ENCODE measurements at places on chromosomes 3 and 15.

DNA sequence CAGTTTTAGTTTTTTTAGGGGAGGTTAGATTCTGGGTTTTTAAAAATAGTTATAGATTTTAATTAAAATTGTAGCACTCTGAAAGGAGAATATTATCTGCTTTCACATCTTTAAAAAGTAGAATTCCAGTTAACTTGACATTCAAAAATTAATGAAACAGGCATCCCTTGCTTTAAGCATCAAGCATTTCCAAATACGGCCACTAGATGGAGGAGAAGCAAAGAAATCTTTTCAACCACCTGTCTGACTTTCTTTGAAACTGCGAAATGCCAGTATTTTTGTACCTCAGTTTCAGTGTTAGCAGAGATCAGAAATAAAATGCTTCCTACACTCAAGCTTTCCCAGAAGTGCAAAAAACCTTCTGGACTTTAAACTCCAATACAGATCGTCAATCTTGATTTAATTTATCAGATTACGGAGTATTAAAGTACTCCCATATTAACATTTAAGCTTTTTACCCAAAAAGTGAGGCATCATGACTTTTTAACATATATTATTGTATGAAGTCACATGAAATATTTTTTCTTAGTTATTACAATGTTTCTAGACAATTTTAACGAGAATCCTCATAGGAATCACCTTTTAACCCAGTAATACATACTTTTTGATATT, 153.3 kb downstream of the P3H2 start:
- no peak overlapping the region for H3K4me3 ChIP-seq
- H3K27me3 ChIP-seq, result no peaks in the 10 kb centered on the region
- H3K4me1 ChIP-seq, result no peaks in the 10 kb centered on the region

GRCh38 chr3:25107918-25108617, 320.0 kb upstream of the RARB start:
- DNase-seq, result no peak
- H3K36me3 ChIP-seq, result no peaks in the 10 kb centered on the region
- H3K27ac ChIP-seq, result no peak overlapping the region
- H3K27me3 ChIP-seq, result no peaks in the 10 kb centered on the region

- H3K4me3 ChIP-seq, result no peak overlapping the region
- no peak for DNase-seq
- H3K27ac ChIP-seq, result no peak overlapping the region
- no peaks in the 10 kb centered on the region for H3K4me1 ChIP-seq
Observed at GRCh38 chr15:74742422-74742821, 6.2 kb upstream of the CYP1A2 start.

DNA sequence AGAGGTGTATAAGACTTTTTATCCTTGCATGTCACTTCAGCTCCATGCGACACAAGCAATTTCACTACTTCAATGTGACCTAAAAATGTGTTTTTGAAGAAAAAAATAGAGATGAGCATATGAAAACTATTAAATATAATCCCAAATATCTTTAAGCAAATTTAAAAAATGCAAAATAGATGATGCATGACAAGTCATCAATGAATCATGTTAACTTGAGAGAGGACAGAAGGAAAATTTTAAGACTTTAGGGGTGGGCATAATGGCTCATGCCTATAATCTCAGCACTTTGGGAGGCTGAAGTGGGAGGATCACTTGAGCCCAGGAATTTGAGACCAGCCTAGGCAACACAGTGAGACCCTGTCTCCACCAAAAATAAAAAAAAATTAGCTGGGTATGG, 73.3 kb downstream of the ANKRD28 start:
- no peak overlapping the region for H3K27ac ChIP-seq
- H3K27me3 ChIP-seq, result no peaks in the 10 kb centered on the region
- no peak for DNase-seq
- H3K4me3 ChIP-seq, result no peak overlapping the region

GRCh38 chr3:28294667-28295413, 53.4 kb downstream of the CMC1 start:
- no peaks in the 10 kb centered on the region for H3K27me3 ChIP-seq
- no peaks in the 10 kb centered on the region for H3K4me1 ChIP-seq
- DNase-seq, result no peak
- H3K27ac ChIP-seq, result no peak overlapping the region
- H3K4me3 ChIP-seq, result no peak overlapping the region
- no peaks in the 10 kb centered on the region for H3K36me3 ChIP-seq

DNA sequence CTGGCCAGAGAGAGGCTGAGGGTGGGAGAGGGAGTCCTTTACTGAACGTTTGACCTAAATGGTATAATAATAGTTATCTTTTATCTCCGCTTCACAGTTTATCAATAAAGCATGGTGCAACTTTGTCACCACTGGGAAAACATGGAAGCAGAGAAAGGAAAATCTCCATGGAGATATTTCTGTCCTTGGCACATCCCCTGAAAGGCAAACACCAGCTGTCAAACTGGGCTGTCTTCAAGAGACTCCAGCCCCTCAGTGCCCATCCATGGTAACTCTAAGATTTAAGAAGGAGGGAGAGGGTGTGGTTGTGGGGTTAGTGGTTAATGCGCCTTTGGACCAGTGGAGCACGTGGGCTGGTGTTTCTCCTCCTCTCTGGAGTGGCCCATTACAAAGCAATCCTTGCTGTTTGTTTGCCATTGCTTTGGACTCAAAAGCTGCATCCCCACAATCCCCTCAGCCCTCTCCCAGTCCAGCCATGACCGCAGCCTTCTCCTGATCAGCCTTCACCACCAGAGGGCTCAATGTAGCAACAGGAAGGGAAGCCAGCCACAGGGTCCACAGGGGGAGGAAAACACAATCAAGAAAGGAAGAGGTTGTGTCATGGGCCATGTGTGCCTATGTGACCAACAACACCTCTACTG, 38.2 kb upstream of the FAM174B start:
- H3K4me1 ChIP-seq, result no peaks in the 10 kb centered on the region
- DNase-seq, result no peak
- H3K4me3 ChIP-seq, result no peak overlapping the region
- H3K36me3 ChIP-seq, result no peaks in the 10 kb centered on the region
- H3K27ac ChIP-seq, result no peak overlapping the region

- DNase-seq, result peak; percentile 20
- H3K27ac ChIP-seq, result no peak overlapping the region
- H3K4me3 ChIP-seq, result no peak overlapping the region
- no peaks in the 10 kb centered on the region for H3K4me1 ChIP-seq
- peaks cover 11% of the 10 kb centered on the region for H3K27me3 ChIP-seq
Observed at GRCh38 chr15:33309602-33310276, 1.0 kb upstream of the RYR3 start.

DNA sequence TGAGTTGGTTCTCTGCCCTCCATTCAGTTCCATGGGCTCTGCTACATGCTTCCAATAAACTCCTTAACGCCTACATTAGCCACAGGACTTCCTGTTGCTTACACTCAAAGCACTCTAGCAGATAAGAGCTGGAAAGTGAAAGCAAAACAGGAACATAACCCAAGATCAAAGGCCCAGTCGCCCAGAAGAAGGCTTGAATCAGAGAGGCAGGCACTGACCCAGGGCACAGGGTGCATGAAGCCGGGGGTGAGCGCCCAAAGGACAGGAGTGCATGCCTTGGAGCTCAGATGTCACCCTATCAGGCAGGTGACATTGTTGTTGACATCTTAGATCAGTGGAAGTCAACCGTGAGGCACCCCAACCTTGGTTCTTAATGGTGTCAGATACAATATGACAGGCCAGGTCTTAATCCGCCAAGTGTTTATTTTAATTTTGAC, 235.1 kb downstream of the UACA start:
- no peaks in the 10 kb centered on the region for H3K27me3 ChIP-seq
- H3K4me3 ChIP-seq, result no peak overlapping the region
- peak overlapping the region; percentile 54 for H3K27ac ChIP-seq
- H3K4me1 ChIP-seq, result peaks cover 18% of the 10 kb centered on the region
- peak; percentile 54 for DNase-seq
- H3K36me3 ChIP-seq, result no peaks in the 10 kb centered on the region

DNA sequence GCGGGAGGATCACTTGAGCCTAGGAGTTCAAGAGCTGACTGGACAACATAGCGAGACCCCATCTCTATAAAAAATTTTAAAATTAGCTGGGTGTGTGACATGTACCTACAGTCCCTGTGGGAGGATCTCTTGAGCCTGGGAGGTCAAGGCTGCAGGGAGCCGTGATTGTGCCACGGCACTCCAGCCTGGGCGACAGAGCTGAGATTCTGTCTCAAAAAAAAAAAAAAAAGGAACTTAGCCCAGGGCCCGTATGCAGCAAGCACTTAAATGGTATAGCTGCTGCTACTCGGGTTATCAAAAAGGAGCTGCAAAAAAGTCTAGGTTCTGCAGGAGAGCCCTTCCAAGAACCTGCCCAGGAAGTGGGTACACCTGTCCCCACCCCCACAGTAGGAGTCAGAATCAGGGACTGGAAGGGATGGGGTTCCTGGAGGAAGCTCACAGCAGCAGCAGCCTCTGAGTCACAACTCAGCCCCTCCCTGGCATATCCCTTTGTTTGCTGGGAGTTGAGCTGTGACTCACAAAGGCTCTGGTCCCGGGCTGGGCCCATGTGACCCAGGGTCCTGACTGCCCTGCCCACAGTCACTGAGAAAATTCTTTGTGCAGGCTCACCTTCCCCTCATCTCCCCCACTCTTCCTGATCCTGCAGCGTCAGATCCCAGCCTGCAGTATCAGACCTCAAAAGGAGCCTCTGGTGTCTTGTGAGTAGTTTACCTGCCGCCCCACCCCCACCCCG, at the start of gene SPATA12:
Gene SPATA12 (plus strand): TSS at position 576 of the 733 bp plus-strand sequence. CDS start 13,031 bp downstream, outside the sequence.
- H3K27me3 ChIP-seq, result no peaks in the 10 kb centered on the region
- no peak within 1 kb of the TSS for H3K4me3 ChIP-seq
- peak within 1 kb of the TSS; percentile 69 for H3K27ac ChIP-seq
- DNase-seq, result peak; percentile 91

DNA sequence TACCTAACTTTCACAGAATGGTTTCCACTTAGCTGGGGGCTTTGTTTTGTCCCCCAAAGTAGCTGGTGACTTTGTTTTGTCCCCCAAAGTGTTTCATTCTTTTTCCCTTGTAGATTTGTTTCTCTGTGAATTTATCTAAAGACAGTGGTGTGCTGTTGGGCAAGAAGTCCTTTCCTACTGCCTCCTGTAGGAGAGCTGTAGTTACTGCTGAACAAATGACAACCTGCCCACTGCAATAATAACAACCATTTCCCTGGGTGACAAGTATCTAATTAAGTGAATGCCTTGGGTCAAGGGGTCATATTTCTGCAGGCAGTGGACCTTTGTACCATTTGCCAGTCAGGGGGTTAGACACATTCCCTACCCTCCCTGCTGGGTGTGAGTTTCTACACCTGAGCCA, 125.4 kb upstream of the BFSP2 start:
- H3K27me3 ChIP-seq, result no peaks in the 10 kb centered on the region
- H3K27ac ChIP-seq, result no peak overlapping the region
- no peak overlapping the region for H3K4me3 ChIP-seq
- H3K36me3 ChIP-seq, result no peaks in the 10 kb centered on the region
- DNase-seq, result no peak
- H3K4me1 ChIP-seq, result no peaks in the 10 kb centered on the region

DNA sequence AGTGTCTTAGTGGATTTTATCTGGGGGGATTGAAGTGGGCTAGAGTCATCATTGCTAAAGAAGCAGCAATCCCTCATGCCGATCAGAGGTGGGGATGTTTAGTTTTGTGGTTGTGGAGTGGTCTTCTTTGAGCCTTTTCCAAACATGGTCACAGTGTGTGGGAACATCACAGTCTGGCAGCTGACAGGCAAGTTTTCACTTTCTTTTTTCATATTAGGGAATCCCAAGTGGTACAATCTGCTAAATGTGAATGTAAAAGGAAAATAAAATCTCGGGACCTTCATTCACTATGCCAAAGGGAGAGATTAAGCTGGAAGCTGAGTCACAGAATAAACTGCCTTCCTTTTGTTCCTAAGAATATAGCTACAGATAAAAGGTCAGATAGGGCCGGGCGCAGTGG, 10.4 kb upstream of the CX3CR1 start:
- H3K4me1 ChIP-seq, result no peaks in the 10 kb centered on the region
- H3K4me3 ChIP-seq, result no peak overlapping the region

DNA sequence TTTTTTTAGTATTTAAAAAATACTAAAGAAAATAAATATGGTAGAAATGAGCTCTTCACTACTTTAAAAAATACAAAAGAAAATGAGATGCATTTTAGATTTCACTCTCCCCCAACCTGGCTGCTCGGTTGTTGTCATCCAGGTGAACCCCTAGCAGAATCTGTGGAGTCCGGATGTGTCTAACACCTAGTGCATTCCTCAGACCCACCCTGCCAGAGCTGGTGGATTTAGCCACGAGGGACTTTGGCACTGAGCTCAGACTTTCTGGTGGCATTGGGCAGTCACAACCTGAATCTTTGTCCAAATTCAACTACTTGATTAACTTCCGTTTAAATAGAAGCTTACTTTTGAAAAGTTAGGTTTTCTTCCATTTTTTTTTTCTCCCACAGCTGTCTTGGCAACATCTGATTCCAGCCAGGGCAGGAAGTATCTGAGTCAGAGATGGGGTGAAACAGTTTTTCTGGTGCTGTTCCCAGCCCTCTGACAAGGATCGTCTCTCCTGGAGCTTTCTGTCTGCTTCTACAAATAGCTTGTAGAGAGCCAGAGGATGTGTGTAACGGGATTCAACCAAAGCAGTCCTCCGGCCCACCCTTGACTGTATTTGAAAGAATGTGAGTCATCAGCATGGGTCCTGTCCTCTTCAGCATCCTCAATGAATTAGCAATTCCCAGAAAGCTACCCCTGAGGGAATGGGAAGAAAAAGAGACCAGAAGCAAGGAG, 301.8 kb upstream of the MCTP2 start:
- H3K4me1 ChIP-seq, result no peaks in the 10 kb centered on the region
- no peak overlapping the region for H3K4me3 ChIP-seq

DNA sequence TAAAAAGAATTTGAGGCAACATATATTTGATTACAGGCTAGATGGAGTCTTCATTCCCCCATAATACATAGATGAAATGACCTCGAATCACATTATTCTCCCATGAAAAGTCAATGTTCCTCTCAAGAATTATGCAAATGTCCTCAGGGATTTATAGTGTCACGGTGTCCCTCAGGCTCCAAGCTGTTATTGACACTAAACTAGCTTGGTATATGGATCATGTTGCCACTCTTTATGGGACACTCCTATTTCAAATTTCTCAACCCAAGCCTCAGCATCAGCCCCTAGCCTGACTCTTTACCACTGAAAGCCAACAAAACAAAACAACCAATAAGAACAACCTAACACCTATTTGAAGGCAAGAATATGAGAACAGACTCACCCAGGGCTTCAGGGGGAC, 139.8 kb downstream of the TPRG1 start:
- H3K36me3 ChIP-seq, result no peaks in the 10 kb centered on the region
- H3K4me3 ChIP-seq, result no peak overlapping the region
- H3K4me1 ChIP-seq, result no peaks in the 10 kb centered on the region
- no peaks in the 10 kb centered on the region for H3K27me3 ChIP-seq
- no peak overlapping the region for H3K27ac ChIP-seq
- no peak for DNase-seq

Measured in colonic mucosa (tissue), 4 donors.